ENCODE measurements at places on chromosomes 2 and 18.

DNA sequence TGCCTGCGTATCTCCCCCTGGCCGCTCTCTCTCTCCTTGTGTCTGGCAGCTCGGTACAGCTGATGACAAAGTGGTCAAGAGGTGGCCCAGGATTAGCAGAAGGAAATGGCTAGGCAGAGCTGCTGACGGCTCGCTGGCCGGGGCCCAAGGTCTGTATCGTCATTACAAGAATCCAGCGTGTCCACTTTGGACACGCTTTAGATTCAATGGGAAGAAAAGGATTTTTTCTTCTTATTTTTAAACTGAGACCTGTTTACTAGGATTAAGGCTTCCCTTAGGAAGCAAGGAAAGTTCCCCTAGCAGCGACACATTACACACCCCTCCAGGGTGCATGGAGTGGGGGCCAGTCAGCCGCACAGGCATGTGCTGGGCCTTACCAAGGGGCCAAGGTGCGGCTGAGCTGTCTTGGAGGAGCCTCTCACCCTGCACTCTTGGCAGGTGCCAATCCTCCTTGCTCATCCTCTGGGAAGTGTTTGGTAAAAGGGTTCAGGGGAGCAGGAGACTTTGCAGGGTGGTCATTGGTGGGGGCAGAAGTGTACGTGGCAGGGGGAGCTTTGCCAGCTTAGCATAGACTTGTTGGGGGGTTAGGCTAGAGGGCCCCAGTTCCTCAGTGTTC, 76.8 kb downstream of the POLR1A start:
- no peak overlapping the region for H3K4me3 ChIP-seq
- H3K36me3 ChIP-seq = peaks cover 83% of the 10 kb centered on the region
- no peaks in the 10 kb centered on the region for H3K4me1 ChIP-seq
- no peak for DNase-seq

DNA sequence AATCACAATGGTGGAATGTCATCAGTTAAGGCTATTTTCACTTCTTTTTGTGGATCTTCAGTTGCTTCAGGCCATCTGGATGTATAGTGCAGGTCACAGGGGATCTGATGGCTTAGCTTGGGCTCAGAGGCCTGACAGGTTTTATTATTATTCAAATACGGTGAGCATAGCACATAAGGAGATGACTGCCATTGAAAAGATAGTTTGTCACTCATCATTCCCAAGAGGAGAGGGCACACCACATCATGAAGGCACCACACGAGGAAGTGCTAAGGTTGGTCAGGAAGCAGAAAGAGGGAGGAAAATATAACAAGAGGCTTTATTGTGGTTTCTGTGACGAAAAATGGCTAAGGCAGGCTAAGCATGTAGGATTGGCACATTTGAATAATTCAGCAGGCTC, 131.4 kb downstream of the CD8B2 start:
- H3K27ac ChIP-seq = no peak overlapping the region
- no peaks in the 10 kb centered on the region for H3K27me3 ChIP-seq
- no peak for DNase-seq
- no peaks in the 10 kb centered on the region for H3K36me3 ChIP-seq
- no peak overlapping the region for H3K4me3 ChIP-seq

GRCh38 chr18:62999921-63000320, 284.6 kb downstream of the PHLPP1 start:
- no peak overlapping the region for H3K27ac ChIP-seq
- H3K4me1 ChIP-seq = no peaks in the 10 kb centered on the region
- H3K4me3 ChIP-seq = no peak overlapping the region
- peaks cover 6% of the 10 kb centered on the region for H3K27me3 ChIP-seq

- no peaks in the 10 kb centered on the region for H3K27me3 ChIP-seq
- H3K4me1 ChIP-seq = peaks cover 7% of the 10 kb centered on the region
- no peaks in the 10 kb centered on the region for H3K36me3 ChIP-seq
- no peak overlapping the region for H3K27ac ChIP-seq
- no peak overlapping the region for H3K4me3 ChIP-seq
- no peak for DNase-seq
Observed at GRCh38 chr2:232891621-232892071, 21.6 kb downstream of the SNORC start.

DNA sequence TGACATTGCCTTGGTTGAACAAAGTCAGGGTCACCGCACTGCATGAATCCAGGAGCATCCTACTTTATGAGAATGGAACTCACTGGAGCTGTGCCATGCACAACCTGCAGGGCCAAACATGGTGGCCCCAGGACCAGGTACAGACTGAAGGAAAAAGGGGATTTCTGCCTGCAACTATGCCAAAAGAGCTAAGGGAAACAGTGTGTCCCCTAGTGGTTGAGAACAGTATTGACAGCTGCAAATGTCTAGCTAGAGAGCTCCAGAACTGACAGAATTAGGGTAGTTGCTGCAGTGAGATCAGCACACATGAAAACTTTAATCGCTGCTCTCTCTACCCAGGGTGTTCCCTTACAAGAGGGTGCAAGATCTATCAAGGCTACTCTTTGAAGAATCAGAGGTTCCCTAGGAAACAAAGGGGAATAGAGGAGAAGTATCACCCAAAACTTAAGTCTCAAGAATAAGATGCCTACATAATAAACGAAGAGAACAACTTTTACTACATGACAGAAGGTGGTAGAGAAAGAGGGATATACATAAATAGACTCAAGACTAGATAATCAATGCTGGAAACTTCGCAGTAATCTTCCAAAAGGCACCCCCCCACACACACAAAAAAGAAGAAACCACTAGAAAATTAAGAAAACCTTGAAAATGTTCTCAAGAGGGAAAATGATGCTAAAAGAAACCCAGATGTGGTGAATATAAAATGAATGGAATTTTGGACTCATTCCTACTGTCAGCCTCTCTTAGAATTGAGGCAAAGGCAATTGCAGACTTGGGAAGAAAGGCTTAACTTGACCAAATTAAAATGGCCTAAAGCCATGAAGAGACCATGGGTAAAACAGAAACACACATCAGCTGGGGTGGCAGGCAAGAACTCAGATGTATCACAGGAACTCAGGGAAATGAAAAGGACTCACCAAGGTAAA, 43.6 kb upstream of the IHH start:
- peak overlapping the region; percentile 5 for H3K27ac ChIP-seq
- H3K27me3 ChIP-seq = no peaks in the 10 kb centered on the region
- no peak for DNase-seq

GRCh38 chr2:108825736-108826135, 39.2 kb downstream of the CCDC138 start:
- H3K4me1 ChIP-seq = no peaks in the 10 kb centered on the region
- no peaks in the 10 kb centered on the region for H3K27me3 ChIP-seq
- no peak overlapping the region for H3K27ac ChIP-seq
- no peak overlapping the region for H3K4me3 ChIP-seq

GRCh38 chr18:13500869-13501542, 225.4 kb downstream of the FAM210A start:
- H3K27me3 ChIP-seq = no peaks in the 10 kb centered on the region
- no peak overlapping the region for H3K27ac ChIP-seq
- peaks cover 34% of the 10 kb centered on the region for H3K36me3 ChIP-seq
- H3K4me1 ChIP-seq = peaks cover 16% of the 10 kb centered on the region
- DNase-seq = no peak
- no peak overlapping the region for H3K4me3 ChIP-seq

- H3K27me3 ChIP-seq = no peaks in the 10 kb centered on the region
- DNase-seq = no peak
- H3K4me1 ChIP-seq = no peaks in the 10 kb centered on the region
- no peak overlapping the region for H3K27ac ChIP-seq
- H3K4me3 ChIP-seq = no peak overlapping the region
Observed at GRCh38 chr2:32993005-32993539, 46.3 kb downstream of the LTBP1 start.

- H3K27ac ChIP-seq = peak within 1 kb of the TSS; percentile 88
- peak within 1 kb of the TSS; percentile 91 for H3K4me3 ChIP-seq
- H3K27me3 ChIP-seq = no peaks in the 10 kb centered on the region
- H3K36me3 ChIP-seq = peaks cover 25% of the 10 kb centered on the region
- DNase-seq = peak; percentile 75
- peaks cover 33% of the 10 kb centered on the region for H3K4me1 ChIP-seq
Observed at GRCh38 chr2:233059797-233060500, at the start of gene INPP5D. INPP5D (plus strand) TSS chr2:233060342; CDS start chr2:233060479, 137 bp downstream.

- no peak for DNase-seq
- no peaks in the 10 kb centered on the region for H3K4me1 ChIP-seq
- no peaks in the 10 kb centered on the region for H3K36me3 ChIP-seq
- H3K27me3 ChIP-seq = no peaks in the 10 kb centered on the region
- H3K4me3 ChIP-seq = no peak overlapping the region
Observed at GRCh38 chr2:59806486-59806885, 747.0 kb downstream of the BCL11A start.

DNA sequence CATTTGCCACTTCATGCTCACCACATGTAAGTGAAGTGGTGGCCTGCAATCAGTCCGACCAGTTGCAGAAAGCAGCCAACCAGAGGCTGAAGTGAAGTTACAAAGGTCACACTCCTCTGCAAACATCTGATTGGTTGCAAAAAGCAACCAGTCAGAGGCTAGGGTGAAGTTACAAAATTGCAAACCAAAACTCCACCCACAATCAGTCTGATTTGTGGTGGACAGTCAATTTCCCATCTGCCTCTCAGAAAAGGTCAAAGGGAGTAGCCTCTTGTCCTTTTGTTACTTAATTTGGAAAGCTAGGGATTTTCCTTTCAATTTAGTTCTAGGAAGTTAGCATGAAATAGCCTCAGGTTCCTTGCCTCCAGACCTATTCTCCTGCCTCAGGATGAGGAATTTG, 185.0 kb downstream of the UXS1 start:
- H3K4me1 ChIP-seq = no peaks in the 10 kb centered on the region
- no peaks in the 10 kb centered on the region for H3K27me3 ChIP-seq
- peaks cover 11% of the 10 kb centered on the region for H3K36me3 ChIP-seq
- no peak for DNase-seq
- H3K4me3 ChIP-seq = no peak overlapping the region

GRCh38 chr18:944440-944839, 39.8 kb downstream of the ADCYAP1 start:
- no peaks in the 10 kb centered on the region for H3K4me1 ChIP-seq
- no peak for DNase-seq
- H3K27me3 ChIP-seq = no peaks in the 10 kb centered on the region
- no peak overlapping the region for H3K27ac ChIP-seq
- no peaks in the 10 kb centered on the region for H3K36me3 ChIP-seq

- no peaks in the 10 kb centered on the region for H3K36me3 ChIP-seq
- H3K4me3 ChIP-seq = no peak overlapping the region
- no peaks in the 10 kb centered on the region for H3K27me3 ChIP-seq
Observed at GRCh38 chr2:236668531-236668969, 98.9 kb downstream of the ACKR3 start.

DNA sequence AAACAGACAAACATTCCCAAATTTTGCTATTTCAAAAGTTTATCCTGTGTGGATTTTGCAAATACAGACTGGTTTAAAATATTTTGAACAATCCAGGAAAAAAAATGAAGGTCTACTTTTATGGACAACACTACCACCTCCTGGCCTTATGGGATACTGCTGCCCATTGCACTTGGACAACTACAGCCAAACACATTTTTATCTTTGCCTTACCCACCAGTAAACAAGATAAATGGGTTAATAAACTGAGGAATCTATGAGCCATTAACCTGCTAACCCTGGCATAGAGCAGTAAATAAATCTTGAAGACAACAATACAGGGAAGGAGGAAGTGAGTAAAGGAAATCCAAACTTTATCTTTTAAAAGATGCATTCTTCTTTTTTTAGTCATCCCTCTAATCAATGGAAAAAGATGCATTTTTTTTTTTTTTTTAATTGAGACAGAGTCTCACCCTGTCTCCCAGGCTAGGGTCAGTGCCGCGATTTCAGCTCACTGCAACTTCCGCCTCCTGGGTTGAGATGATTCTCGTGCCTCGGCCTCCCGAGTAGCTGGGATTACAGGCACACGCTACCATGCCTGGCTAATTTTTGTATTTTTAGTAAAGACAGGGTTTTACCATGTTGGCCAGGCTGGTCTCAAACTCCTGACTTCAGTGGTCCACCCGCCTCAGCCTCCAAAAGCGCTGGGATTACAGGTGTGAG, 2.1 kb upstream of the SPIRE1 start:
- H3K27me3 ChIP-seq = peaks cover 6% of the 10 kb centered on the region
- no peak for DNase-seq

DNA sequence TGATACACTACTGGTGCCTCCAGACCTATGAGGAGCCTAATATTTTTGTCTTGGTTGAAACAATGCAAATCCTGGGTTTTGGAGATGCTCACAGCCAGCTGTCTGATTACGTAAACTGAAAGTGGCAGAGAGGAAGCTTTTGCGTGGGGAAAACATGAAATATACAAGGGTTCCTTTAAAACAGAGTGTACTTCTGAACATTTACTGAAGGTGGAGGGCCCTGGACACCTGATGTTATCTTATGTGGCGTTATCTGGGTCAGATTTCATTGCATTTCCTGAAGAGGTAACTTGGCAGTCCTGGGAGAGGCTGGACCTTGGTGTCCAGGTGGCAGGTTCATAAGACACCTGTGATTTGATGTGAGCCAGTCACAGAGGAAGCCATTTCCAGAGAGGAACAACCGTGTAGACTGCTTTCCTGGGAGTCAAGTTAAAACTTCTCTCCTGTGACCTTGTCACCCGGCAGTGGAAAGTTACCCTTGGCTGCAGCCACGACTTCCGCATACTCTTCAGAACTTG, 105.0 kb downstream of the NEDD4L start:
- no peak for DNase-seq
- no peak overlapping the region for H3K4me3 ChIP-seq
- no peaks in the 10 kb centered on the region for H3K36me3 ChIP-seq
- H3K27me3 ChIP-seq = no peaks in the 10 kb centered on the region
- no peaks in the 10 kb centered on the region for H3K4me1 ChIP-seq

DNA sequence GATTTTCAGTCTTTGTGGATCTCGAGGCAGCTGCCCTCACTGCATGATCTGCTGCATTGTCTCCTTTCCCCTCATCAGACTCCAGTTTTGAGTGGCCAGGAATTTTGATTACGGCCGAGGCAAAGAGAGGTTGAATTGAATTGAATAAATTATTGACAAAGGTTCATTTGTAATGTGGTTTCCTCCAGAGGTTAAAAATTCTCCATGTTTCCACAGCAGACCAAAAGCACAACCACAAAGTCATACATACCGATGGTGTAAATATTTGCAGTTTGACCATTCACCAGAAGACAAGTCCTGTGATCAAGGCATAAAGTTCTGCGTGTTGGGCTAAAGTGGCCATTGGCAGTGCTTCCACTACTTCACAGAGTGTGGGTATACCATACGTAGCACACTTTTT, 343.8 kb upstream of the MYT1L start:
- H3K27me3 ChIP-seq = no peaks in the 10 kb centered on the region
- no peaks in the 10 kb centered on the region for H3K36me3 ChIP-seq
- H3K4me1 ChIP-seq = no peaks in the 10 kb centered on the region
- H3K4me3 ChIP-seq = no peak overlapping the region
- no peak for DNase-seq
- H3K27ac ChIP-seq = no peak overlapping the region

- no peak for DNase-seq
- H3K27me3 ChIP-seq = peaks cover 8% of the 10 kb centered on the region
- no peaks in the 10 kb centered on the region for H3K36me3 ChIP-seq
- H3K27ac ChIP-seq = no peak overlapping the region
Observed at GRCh38 chr18:3710712-3711301, 260.8 kb downstream of the TGIF1 start.

DNA sequence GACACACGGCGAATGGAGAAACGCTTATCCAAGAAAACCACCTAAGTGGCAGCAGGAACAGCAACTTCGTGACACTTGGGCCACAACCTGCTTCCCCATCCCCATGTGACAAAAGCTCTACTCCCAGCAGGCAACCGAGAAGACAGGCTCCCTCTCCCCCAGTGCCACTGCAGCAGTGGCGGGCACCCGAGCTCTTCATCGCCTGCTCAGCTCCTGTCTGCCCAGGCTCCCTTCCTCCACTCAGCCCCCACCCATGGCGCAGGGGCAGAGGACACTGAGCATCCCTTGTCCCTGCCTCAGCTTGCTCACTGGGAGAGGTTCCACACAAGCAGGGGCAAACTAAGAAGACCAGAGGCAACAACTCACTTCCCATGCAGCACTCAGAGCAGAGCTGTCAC, 22.9 kb downstream of the SLC66A2 start:
- H3K27ac ChIP-seq = no peak overlapping the region
- H3K27me3 ChIP-seq = no peaks in the 10 kb centered on the region
- no peaks in the 10 kb centered on the region for H3K4me1 ChIP-seq
- H3K4me3 ChIP-seq = no peak overlapping the region
